RWPE1 (cell line): ENCODE measurements at places on chromosomes 6 and 20.

GRCh38 chr6:119442776-119443184 is 93.2 kb upstream of the MAN1A1 start:
- no peak for DNase-seq

- DNase-seq: peak; percentile 92
Observed at GRCh38 chr20:61556111-61556510, 304.1 kb downstream of the CDH4 start.

DNA sequence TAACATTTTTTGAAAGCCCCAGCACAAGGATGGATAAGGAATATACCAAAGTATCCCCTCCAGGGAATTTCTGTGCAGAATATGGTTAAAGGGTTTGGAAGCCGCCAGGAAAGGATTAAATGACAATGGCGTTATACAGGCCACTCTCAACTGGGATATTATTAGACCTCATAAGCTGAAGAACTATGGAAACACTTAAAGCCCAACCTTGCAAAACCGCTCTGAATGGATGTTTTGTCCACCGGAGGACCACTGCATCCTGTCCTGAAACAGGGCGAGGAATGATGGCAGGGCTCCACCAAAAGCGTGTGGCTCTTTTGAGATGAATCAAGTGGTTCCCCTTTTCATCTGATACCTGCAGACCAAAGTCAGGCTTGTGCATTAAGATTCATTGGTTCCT is 32.4 kb downstream of the NFATC2 start:
- no peak for DNase-seq

GRCh38 chr6:162211022-162211421 is 516.5 kb downstream of the PRKN start:
- no peak for DNase-seq

DNA sequence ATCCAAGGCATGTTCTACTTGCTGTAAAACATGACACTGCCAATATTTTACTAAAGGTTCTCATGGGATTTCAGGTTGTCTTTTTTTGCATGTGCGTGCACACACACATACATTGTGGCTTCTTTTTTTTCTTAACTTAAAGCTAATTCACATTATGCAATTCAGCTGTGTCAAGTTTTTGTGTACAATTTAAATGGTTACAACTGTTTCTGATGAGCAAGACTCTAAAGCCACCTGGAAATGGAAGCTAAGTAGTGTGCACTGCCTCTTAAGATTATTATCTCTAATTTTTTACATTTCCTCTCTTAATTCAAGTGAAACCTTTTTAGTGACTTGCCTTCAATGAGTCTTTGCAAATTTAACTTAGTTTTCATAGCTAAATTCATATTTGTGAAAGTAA is 75.3 kb downstream of the TULP4 start:
- DNase-seq: no peak

DNA sequence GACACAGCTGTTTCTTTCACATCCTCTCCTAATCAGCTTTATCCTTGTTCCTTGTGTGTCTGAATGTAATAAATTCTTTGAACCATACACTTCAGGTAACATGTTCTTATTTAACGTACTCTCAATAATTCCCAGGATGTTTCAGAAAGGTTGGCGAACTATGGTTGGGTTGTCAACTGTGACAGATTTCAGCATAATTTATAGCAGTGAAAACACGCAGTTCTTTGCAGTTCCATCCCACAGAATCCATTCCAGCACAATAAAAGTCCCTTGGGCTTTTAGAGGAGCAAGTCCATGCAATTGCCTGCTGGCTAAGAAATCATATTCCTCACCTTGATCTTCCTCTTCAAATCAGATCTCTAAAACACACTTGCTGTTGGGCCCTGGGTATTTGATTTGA is 119.3 kb downstream of the COL9A1 start:
- no peak for DNase-seq

GRCh38 chr6:72832271-72832670 is 210.4 kb downstream of the KCNQ5 start:
- DNase-seq: no peak

GRCh38 chr6:128914051-128914450 is 31.1 kb downstream of the LAMA2 start:
- DNase-seq: no peak
